ENCODE measurements at places on chromosomes 11 and 22.

DNA sequence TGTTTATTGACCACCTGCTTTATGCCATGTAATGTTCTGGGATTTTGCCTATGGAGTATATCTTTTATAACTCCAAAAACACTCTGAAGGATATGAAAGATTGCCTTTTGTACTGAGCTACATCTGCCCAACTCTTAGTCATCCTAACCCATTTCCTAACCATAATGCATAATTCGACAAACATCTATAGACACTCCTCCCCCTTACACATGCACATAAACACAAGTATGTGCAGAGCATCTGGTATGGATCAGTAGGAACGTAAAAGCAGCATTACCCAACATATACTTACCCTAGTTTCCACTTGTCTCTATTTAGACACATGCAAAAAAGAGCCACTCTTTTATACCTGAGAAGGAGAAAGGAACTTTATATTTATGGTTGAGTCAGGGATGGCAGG lies 272.8 kb downstream of the FAM76B start:
- DNase-seq, result no peak

DNA sequence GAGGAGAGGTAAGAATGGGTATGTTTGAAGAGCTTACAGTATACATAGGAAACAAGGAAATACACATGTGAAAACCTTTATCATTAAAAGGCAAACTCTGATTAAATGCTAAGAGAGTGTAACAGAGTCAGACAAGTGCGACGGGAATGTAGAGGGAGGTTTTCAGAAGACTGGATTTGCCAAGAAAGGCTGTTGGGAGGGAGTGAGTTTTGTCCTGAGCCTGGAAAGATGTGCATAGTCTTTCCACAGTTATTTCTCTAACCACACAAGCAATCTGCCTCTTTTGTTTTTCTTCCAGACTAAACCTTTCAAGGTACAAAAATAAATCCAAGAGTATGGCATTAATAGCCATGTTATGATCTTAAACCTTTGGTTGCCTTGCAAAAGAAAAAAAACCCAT lies 170.9 kb downstream of the KIRREL3 start:
- no peak for DNase-seq

- peak; percentile 73 for DNase-seq
These were observed 5.2 kb downstream of the IGSF9B start for GRCh38 chr11:133951327-133952198.

DNA sequence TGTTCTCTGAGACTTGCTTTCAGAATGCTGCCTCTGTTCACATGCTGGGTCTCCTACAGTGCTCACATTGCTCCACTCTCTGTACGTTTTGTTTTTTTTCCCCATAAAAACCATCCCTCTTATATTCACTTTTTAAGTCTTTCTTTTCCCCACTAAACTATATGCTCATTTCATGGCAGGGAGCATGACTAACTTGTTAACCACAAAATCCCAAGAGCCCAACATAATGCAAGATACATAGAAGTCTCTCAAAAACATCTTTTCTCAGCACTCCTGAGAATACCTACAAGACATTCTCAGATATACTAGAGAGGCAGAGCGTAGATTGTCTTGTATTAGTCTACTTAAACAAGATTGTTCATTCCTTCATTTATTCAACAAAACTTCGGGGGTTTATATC lies 73.3 kb downstream of the FAM76B start:
- no peak for DNase-seq

DNA sequence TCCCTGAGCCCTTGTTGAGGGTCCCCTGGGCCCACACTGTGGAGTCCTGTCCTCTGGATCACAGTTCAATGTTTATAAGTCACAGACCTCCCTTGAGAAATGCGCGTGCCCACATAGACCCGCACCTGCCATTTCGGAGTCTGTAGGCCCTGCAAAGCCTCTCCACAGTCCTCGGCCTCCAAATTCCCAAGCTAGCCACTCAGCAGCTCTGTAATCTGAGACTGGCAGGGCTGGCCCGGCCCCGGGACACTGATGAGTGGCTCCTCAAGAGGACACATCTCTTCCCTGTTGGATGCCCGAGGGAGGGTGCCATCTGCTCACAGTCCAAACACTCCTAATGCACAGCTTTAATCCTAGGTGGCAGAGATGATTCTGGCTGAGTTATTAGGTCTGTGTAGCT lies 39.1 kb downstream of the B3GAT1 start:
- DNase-seq, result no peak

DNA sequence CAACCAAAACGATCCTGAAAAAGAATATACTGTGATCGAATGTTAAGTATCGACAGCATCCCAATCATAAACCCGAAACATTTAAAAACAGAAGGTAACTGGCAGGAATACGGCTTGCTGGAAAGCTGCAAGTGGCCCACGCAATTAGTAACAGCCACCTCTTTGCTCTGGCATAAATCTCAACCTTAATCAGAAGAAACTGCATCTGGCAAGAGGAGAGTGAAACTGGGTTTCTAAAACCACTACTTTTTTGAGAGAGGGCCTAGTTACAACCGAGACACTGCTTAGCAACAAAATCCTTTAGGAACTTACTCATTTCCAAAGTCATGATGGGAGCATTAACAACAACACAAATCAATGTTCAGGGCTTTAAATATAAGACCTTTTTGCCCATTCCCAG lies 7.9 kb downstream of the NCAPD3 start:
- DNase-seq, result no peak

DNA sequence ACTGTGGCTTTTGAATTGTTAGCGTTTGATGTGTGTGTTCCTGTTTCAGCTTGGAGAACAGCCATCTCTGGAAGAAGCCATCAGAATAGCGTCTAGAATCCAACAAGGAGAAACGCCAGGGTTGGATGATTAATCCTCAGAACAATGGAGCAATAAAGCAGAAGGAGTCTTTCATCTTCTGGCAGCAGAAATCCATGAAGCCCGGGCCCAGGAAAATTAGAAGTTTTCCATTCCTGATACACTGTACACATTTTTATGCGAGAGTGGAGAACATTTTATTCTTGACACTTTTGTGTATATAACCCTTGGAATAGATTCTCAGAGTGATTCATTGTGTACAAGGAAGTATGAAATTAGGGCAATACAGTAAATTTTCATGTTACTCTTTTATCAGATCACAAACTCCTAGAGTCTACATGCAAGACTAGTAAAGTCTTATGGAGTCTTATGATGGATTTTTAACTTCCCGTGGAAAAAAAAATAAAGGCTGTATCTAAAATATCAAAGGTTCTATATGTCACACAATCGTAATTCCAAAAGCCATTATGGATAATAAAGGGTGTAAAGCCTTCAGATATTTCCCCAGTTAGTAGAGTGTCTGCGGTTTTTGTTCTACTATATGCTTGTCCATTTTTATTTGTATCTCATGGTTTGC lies 45.9 kb upstream of the WEE1 start:
- peak; percentile 50 for DNase-seq

DNA sequence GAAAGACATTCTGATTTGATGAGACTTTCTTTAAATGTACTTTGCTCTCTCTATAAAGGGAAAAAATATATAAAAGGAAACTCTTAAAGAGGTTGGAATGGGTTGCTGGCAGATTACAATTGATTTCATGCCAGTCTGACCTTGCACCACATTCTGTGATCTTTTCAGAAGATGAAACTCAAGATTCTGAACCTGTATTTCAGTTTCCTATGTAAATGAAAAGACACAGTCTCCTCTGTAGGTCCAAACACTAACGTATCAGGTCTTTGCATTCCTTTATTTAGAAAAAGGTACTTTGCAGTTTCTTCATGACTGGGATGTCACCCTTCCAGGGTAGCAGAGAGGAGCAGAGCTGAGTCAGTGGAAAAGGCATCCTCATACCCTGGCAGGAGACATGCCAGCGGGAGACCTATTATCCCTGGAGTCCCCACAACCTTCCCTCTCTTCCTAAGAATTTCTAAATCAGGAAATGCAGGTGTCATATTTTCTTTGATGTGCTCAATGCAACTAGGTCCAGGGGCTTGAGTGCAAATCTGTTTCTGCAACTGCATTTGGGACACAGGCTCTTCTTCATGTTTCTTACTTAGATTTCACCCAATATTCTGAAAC lies 282.6 kb downstream of the CADM1 start:
- DNase-seq, result no peak

GRCh38 chr11:59243633-59244032 lies 30.9 kb upstream of the MPEG1 start:
- DNase-seq, result no peak

GRCh38 chr11:106520146-106520912 lies 442.9 kb downstream of the AASDHPPT start:
- DNase-seq, result no peak

DNA sequence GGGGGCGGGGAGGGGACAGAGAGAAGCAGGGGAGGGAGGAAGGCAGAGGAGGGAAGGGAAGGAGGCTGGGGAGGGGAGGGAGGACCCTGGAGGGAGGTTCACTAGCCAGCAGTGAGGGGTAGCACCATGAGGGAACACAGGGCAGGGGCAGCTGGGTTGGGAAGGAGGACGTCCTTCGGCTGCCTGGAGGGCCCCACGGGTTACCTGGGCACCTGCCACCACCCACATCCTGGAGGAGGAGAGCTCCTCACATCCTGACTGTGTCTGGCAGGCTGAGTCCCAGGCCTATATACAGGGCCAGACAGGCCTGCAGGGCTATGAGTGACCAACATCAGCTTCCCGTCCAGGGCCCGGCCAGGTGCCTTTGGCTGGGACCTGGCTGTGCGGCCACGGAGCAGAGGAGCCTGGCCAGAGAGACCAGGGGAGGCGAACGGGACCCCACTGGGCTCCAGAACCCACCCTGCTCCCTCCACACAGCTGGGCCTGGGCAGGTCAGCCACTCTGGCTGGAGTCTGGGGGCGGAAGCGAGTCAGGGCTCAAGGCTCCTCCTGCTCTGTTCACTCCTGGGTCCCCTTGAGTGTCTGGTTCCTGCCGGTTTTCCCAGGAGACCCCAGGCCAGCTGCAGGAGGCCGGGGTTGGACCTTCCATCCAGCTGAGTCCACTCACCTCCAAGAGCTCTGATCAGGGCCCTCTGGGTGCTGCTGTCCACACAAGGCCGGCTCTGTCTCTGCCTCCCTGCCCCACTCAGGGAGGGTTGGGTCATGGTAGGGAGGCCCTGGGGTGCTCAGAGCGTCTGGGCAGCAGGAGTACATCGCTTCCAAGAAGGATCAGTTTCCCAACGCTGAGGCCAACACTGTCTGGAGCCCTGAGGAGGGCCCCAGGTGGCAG lies 677.7 kb downstream of the BRD1 start:
- no peak for DNase-seq

DNA sequence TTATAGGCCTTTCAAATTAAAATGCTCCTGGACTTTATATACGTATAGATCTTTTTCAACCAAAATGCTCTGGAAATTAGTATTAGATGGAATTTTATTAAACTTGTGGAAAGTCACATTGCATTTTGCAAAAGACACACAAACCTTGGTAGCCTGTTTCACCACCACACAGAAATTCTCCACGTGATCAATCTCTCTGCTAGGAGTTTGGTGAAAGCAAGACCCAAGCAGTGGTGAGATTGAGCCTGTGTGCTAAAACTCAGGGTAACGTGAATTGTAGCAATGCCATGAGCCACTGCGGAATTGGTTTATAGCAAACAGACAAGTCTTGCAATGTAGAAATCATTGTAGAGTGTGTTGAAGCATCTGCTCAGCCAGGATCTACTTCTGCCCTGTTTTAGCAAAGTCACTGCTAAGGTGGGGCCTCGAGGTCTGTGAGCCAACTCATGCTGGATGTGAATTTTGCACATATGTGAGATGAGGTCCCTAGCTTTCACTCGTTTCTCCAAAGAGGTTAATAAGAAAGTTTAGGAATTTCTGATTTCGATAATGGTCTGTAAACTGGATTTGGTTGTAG lies 184.8 kb downstream of the DBX1 start:
- DNase-seq, result no peak

GRCh38 chr11:9850224-9850895 lies 186.5 kb downstream of the SWAP70 start:
- no peak for DNase-seq

- DNase-seq, result no peak
These were observed 406.8 kb downstream of the ETS1 start for GRCh38 chr11:128180441-128181087.

DNA sequence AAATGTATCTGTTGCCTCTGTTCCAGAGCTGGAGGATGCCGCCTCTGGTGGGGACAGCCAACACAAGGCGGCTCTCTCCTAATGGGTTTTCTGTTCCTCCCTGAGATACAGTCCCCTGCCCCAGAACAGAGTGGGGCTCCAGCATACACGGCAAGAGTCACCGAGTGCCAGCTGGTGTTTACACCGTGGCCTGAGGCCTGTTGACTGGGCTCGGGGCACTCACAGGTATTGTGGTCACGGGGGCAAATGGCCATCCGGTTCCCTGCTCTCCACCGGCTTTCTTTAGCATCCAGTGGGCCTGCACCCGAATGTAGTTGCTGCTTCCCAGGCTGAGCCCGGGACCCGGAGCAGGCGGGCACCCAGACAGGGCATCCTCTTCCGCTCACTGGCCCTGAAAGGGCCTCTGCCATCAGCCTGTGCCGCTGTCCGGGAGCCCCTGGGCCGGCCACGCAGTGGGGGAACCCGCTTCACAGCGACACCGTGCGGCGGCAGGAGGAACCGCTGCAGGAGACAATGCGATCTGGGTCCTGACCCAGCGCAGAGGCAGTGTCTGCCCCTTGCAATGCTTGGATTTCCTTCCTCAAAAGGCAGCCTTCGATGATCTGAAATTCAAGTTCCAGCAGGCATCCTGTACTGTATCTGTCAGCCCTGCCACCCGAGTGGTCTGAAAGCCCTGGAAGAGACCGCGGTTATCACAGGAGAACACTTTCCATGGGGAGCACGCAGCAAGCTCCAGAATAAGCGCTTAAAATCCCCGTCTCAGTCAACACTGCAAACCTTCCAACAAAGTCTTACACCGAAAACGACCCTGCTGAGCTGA lies 859 bp upstream of the KRTAP5-5 start:
- peak; percentile 68 for DNase-seq

DNA sequence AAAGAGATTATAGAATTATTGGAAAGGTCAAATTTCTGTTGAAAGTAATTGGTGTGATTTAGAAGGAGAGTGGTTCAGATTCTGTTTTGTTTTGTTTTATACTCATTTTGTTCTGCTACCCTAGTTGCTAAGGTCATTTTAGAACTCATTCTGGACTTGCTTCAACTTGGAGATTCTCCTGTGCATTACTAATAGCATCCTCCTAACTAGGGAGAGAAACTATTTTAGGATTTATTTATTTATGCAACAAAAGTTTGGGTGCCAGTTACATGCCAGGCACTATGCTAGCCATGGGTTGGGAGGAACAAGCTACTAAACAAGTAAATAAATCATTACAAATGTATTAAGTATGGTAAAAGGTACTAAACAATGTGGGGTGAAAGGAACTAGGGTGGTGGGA lies 84.0 kb downstream of the YAP1 start:
- DNase-seq, result no peak

DNA sequence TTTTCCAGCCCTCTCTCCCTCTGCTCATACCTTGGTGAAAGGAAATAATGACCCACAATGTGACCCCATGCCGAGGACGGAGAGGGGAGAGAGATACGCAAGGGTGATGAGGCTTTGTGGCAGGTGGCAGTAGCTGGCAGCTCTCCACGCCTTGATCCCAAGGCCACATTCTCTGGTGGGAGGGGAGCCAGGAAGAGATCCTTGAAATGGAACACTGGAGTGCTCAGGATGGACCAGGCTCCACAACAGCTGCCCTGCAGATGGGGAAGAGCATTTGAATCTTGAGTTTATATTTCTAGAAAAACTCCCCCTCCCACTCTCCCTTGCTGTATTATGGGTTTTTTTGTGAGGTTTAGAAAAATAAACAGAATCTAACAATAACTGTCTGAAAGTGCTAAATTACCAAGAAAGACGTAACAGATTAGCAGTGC lies 61.6 kb upstream of the CDON start:
- peak; percentile 57 for DNase-seq
